ENCODE measurements at places on chromosomes 4 and X.

GRCh38 chrX:15643786-15644559, 20.6 kb downstream of the CLTRN start:
- no peak for DNase-seq

- no peak for DNase-seq
Observed at GRCh38 chrX:138847930-138848329, 136.4 kb upstream of the FGF13 start.

DNA sequence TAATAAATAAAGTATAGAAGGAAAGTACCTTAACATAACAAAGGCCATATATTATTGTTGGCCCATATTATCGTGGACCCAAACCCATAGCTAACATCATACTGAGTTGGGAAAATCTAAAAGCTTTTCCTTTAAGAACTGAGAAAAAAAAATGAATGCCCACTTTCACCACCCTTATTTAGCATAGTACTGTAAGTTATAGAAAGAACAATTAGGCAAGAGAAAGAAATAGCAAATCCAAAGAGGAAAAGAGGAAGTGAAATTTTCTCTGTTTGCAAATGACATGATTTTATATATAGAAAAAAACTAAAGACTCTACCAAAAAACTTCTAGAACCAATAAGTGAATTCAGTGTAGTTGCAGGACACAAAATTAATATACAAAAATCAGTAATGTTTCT, 1854.6 kb downstream of the PCDH7 start:
- no peak for DNase-seq

- DNase-seq, result no peak
Observed at GRCh38 chr4:40649321-40649720, 19.7 kb upstream of the RBM47 start.

- DNase-seq, result no peak
Observed at GRCh38 chrX:14997271-14997670, 124.0 kb downstream of the MOSPD2 start.

GRCh38 chr4:42359711-42360110, 37.6 kb upstream of the SHISA3 start:
- no peak for DNase-seq

GRCh38 chrX:11678158-11678557, 12.4 kb upstream of the ARHGAP6 start:
- DNase-seq, result no peak

DNA sequence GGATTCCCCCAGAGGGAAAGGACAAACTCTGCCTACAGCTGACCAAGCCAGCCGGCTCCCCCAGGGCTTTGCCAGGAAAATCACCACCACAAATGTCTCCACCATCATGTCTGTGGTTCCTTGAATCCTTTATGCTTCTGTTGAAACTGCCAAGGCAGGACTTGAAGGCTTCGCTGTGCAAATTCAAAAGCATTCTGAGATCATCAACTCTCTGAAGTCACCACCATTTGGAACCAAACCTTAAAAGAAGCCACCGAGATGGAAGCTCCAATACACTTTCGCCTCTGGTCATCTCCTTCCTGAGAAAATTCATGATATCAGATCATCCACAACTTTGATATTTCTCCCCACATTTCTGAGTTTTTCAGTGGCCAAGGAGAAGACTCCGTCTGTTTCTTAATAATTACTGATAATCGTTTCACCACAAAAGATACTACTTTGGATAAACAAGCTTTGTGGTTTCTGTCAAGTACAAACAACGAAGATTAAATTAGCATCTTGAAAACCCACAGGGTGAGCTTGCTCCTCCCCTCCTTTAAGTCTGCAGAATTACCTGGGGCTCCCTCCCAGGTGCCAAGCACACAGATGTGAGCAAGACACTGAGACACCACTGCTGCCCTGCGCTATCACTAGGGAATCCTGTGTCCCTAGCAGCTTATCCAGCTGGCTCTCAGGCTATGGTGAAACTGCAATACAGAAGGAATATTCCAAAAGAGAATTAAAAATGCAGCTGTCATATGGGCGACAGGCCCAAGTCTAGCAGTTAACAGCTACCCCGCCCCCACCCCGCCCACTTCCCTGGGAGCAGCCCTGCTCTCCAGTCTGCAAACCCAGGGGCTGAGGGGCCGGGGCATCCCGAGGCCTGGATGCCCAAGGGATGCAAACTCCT, 125.0 kb upstream of the TBL1X start:
- peak; percentile 21 for DNase-seq

- peak; percentile 21 for DNase-seq
Observed at GRCh38 chrX:25005034-25005381, 10.8 kb downstream of the ARX start.
